ENCODE measurements at places on chromosomes 16 and 17. TPM values are rescaled to one million over a fixed set of nuclear protein-coding genes. Genes with fewer than 3 reads are reported as not detected.

CDC27 gene
- 109 TPM for total RNA-seq

IGF2BP1 gene
- total RNA-seq = 0.09 TPM

CES4A gene
- total RNA-seq = 29.8 TPM

TM4SF5 gene
- not detected for total RNA-seq

SCGB1C2 gene
- total RNA-seq = not detected

TPSD1 gene
- total RNA-seq = not detected

GCGR gene
- not detected for total RNA-seq

OTOP3 gene
- total RNA-seq = not detected

IL34 gene
- total RNA-seq = 0.28 TPM

PPY gene
- total RNA-seq = not detected

TEX14 gene
- 0.09 TPM for total RNA-seq

EDC4 gene
- total RNA-seq = 105 TPM

C16orf96 gene
- total RNA-seq = not detected

CDK5R1 gene
- total RNA-seq = 12.0 TPM

MT1M gene
- not detected for total RNA-seq

ADORA2B gene
- 4.2 TPM for total RNA-seq

SOX15 gene
- total RNA-seq = 0.21 TPM

SOST gene
- total RNA-seq = not detected

NFATC2IP gene
- 98.3 TPM for total RNA-seq

HID1 gene
- 0.37 TPM for total RNA-seq

TLCD3B gene
- 2.3 TPM for total RNA-seq

CHST5 gene
- not detected for total RNA-seq

SULT1A4 gene
- total RNA-seq = 3.1 TPM

SLC16A3 gene
- 187 TPM for total RNA-seq

STX1B gene
- total RNA-seq = 0.57 TPM

CCL17 gene
- 0.37 TPM for total RNA-seq

HEATR9 gene
- total RNA-seq = 0.16 TPM

CHCT1 gene
- 0.55 TPM for total RNA-seq
